ENCODE measurements at places on chromosomes 5 and 9.

- no peak for DNase-seq
These were observed 231.3 kb downstream of the ATPSCKMT start for GRCh38 chr5:10018201-10019069.

DNA sequence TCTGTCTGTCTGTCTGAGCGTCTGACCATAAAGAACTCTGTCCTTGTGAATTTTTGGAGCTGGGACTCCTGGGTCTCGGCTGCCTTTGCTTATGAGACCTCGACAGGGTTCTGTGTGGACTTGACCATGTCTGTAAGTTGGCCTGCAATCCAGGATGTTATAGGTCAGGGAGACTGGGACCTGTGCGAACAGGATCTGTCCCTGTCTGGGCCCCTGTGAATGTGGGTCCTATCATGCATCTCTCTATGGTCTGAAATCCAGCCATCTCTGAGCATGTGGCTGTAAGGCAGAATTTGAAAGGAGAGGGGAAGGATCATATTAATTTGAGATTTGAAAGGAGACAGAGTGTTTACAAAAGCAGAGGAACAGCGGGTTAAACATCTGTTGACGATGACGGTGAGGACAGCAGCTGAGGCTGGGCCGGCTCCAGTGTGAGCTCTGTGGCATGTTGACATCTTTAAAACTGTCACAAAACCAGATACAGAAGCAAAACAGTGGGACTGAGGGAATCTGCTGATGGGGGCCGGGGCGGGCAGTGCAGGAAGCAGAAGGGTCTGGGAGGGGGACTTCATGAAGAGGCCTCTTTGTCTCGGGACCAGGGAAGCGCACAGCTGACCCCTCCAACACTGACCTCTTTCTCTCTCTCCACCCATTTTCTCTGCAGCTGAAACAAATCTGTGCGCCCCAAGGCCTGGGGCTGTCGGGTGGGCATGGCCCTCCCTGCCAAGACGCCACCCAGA lies 19.1 kb upstream of the MVB12B start:
- DNase-seq = no peak

GRCh38 chr5:67262206-67262605 lies 65.6 kb upstream of the CD180 start:
- DNase-seq = no peak

DNA sequence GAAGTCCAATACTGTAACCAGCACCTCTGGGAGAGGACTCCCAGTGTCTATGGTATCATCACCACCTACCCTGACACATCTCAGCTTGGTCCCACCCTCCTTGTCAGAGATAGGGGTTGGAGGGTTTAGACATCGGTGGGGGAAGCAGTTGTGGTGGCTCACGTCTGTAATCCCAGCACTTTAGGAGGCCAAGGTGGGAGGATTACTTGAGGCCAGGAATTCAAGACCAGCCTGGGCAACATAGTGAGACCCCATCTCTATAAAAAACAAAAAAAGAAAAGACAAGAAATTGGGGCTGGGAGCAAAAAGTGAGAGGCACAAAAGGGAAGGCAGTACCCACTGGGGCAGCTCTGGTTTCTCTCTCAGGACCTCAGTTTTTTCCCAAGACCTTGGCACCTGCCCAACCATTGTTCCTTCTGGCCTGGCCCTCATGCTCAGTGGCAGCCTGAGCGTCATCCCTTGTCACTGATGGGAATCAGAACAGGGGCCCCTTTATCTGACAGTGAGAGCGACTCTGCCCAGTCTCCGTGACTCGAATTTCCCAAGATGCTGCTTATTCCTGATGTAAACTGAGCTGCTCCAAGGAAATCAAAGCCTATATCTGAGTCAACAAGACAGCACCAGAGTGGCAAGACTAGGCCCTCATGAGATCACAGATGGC lies 80.5 kb upstream of the HSPA9 start:
- DNase-seq = no peak
